ENCODE measurements at places on chromosomes 2 and 18.

DNA sequence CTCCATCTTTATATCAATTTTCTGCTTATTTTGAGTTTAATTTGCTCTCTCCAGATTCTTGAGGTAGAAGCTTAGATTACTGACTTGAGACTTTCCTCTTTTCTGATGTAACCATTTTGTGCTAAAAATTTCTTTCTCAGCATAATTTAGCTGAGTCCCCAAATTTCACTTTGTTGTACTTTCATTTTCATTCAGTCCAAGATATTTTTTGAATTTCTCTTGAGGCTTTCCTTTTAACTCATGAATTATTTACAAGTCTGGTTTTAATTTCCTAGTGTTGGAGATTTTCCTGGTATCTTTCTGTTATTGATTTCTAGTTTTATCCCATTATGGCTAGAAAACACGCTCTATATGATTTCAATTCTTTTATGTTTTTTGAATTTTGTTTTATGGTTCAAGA lies 144.7 kb upstream of the PGAP1 start:
- no peak for DNase-seq

DNA sequence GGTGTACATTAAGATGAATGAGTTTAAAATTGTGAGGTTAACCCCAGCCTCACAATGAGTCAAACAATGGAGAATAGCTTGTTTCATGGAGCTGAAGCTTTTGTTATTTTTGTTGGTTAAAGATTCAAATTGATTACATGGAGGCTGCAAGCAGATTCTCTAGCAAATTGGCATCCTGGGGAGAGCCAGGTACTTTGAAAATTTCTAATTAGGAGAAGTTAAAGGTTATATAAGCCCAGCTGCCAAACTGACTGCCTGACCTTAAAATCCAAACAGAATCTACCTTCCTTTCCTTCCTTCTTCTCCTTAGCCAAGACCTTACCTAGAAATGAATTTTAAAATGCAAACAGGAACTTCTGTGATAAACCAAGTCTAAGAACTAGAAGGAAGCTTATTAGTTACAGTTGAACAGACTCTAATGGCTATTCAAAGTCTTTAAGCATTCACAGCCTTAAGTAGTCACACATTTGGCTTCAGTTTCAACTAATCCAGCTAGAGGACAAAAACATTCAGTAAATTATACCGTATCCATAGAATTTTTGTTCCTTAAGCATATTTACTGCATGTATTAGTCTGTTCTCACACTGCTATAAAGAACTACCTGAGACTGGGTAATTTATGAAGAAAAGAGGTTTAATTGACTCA lies 31.5 kb upstream of the PGAP1 start:
- DNase-seq: no peak

DNA sequence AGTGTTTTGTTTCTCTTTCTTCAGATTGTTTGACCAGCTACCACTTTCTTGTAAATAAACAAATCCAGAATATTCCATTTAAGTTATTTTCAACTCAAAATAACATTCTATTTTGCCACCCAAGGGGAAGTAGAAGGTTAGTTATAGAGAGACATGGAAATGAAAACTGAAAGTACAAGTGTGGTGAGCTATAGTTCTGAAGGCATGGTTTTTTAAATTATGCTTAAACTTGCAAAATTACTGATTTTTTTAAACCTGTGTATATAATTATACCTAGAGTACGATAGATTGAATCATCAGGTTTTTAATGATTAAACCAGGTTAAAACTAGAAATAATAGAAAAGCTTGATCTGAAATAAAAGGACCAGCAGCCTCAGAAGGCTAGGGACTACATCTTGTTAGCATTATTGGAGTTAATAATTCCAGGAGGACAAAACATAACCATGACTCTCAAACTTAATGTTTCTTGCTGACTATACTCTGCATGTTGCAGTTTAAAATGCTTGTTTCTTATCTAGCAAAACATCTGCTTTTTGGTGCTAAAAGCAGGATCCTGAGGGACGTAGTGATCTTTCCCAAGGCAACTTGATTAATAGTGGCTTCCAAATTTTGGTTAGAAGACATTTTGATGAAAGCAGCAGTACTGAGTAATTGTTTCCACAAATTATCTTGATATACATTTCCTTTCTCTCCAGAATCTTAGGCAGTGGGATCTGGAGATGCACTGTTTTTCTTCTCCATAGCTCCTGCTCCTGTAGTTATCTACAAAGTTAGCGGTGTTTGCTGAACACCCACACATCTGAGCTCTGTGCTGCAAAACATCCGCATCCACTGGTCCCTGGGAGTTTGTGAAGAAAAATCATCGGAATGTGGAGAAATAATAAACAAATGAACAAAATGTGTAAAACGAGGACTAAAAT lies 327.2 kb upstream of the PKDCC start:
- no peak for DNase-seq

DNA sequence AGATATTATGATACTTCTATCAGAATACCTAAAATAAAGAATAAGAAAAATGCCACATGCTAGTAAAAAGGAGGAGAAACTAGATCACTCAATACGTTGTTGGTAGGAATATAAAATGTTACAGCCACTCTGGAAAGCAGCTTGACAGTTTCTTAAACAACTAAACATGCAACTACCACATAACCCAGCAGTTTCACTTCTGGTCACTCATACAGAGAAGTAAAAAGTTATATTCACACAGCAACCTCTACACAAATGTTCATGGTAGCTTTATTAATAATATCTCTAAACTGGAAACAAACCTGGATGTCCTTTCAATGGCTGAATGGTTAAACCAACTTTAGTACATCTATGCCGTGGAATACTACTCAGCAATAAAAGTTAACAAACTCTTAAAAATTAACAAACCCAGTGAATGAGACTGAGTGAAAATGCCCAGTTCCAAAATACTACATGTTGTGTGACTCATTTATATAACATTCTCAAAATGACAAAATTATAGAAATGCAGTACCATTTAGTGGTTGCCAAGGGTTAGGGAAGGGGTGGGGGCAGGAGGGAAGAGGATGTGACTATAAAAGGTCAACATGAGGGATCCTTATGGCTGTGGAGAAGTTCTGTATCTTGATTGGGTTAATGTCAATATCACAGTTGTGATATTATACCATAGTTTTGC lies 124.1 kb downstream of the MMADHC start:
- no peak for DNase-seq

- no peak for DNase-seq
These were observed 82.5 kb downstream of the MGAT5 start for GRCh38 chr2:134336352-134336751.

GRCh38 chr18:55376387-55376786 lies 211.6 kb downstream of the TCF4 start:
- DNase-seq: no peak

All from activated CD4-positive, alpha-beta T cell treated with anti-CD3 and anti-CD28 coated beads, Interleukin-2, amount 50 U/mL, for 4 hours (primary cell).